Activated CD4-positive, alpha-beta T cell treated with anti-CD3 and anti-CD28 coated beads for 48 hours (primary cell): ENCODE measurements at places on chromosomes 12 and 14.

DNA sequence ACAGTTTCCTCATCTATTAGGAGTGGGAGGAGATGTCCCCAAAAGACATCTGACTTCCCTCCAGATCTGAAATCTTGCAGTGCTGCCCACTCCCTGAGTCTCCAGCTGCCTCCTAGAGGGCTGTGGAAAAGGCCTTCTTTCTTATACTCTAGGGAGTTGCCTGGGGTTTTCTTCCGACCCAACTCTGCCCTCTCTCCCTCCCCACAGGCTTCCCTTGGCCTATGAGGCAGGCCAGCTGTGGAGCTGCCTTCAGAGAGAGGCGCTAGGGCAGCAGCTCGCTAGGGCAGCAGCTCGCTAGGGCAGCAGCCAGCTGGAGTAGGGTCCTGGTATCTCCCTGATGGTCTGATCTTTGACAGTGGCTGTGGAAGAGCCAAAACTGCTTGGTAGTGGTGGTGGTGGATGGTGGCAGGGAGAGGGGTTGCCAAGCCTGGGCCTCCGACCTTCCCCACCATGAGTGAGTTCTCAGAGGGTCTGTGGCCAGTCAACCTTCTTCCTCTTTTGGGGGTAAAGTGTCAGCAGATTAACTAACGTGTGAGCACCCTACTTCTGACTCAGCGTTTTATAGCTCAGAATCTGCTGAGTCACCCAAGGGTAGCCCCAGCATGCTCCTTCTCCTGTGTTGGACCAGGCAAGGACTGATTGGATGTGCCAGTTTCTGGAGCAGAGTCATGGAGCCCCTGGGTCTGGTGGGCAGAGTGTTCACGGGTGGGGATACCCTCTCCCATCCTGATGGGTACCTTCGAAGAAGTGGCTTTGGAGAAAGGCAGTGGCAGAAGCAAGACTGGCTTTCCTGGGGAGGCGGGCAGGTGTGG is 2.3 kb downstream of the SLC48A1 start:
- no peak for DNase-seq

- no peak for DNase-seq
Observed at GRCh38 chr14:71078500-71078899, 171.2 kb downstream of the PCNX1 start.

GRCh38 chr12:114691196-114691595 is 7.2 kb upstream of the TBX3 start:
- no peak for DNase-seq

- no peak for DNase-seq
Observed at GRCh38 chr12:101782273-101782731, 43.0 kb upstream of the SYCP3 start.

GRCh38 chr14:68403191-68404145 is 389.4 kb downstream of the ZFP36L1 start:
- DNase-seq, result no peak

GRCh38 chr14:104856869-104857860 is 7.9 kb upstream of the CEP170B start:
- DNase-seq, result no peak

- DNase-seq, result no peak
Observed at GRCh38 chr12:65655074-65655493, 169.2 kb upstream of the HMGA2 start.

DNA sequence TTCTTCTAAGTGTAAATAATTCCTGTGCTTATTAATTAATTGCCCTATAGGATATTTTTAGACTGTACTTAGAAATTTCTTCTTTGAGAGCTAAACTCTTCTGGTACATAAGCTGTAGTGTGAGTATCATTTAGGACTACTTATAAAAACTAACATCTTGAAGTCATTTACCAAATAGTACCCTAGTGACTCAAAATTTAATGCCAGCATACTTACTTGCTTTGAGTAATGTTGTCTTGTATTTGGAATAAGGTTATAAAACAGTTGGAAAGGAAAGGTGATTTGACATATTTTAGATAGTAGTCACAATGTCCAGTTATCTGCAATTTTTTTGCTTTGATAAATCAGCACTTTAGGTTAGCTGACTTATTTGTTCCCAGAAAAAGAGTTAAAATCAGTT is 39.1 kb downstream of the SPATA7 start:
- no peak for DNase-seq

- DNase-seq, result no peak
Observed at GRCh38 chr12:132529906-132530305, 40.0 kb downstream of the FBRSL1 start.
